Chondrocyte (in vitro differentiated cells): ENCODE measurements at places on chromosomes 4 and X.

DNA sequence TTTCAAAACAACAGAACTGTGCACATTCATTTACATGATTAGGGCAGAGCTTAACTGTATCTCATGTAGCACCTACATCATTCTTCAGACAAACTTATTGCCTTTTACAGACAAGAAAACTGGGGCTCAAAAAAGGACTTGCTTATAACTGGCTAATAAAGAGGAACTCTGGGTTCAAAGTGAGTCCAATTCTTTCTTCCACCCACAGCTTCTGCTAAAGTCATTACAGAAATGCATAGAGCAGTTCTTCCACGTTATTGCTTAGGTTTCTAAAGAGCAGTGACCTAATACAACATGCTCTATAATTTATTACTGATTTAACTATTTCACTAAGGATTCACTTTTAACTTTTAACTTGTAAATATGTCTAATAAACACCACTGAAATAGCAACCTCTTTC lies 60.6 kb downstream of the ELOVL6 start:
- DNase-seq, result no peak

DNA sequence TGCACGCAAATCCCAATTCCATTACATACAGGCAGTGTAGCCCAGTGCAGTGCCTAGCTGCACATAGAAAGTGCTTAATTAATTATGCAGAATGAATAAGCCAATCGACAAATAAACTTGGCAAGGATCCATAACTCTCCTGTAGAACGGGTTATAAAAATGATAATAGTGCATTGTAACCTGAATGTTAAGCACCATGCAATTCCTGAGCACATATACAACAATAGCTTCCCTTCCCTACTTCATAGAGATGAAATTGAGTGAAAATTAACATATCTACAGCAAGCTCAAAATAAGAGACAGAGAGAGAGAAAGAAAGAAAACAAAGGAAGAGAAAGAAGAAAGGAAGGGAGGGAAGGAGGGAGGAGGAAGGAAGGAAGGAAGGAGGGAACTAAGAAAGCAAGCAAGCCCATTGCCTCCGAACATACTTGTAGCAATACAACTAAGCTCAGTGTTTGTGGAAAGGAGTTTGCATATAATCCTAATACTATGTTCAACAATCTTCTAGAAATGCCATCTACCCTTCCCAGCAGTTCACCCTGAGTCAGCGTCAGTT lies 1074.0 kb upstream of the LCORL start:
- no peak for DNase-seq

DNA sequence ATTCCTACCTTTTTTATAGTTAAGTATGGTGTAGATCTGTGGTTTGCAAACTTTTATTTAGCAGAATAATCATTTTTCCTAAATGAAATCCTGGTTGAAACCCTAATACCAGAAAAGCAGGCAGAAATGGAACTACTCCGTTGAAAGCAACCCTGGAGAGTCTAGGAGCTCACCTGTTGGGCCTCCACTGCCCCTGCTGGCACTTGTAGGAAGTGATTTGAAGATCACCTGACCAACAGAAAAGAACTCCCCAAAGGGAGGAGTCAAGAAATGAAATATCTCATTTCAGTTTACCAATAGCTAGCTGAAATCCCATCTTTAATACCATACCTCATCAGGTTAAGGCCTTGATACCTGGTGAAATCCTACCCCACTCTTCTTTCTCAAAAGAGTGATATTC lies 277.1 kb downstream of the KLHL13 start:
- no peak for DNase-seq

- DNase-seq, result no peak
Measured at GRCh38 chr4:22473268-22473667, 42.6 kb downstream of the ADGRA3 start.

GRCh38 chrX:129478516-129478915 lies 44.8 kb downstream of the SMARCA1 start:
- DNase-seq, result no peak

DNA sequence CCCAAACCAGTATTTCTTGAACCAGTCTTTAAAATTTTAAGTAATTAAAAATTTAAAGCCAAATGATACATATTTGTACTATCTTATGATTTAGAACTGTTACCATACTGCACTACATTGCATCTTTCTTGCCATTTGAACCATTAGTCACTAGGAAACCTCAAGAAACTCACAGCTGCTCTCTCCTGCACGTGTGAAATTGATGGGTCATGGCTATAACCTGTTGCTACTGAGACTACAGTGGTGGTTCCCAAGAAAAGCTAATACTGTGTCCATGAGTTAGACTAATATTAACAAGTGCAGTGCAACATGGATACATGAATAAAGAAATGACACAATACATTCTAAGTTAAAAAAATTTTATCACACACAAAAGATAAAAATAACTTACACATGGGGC lies 88.4 kb downstream of the PDE5A start:
- DNase-seq, result no peak

DNA sequence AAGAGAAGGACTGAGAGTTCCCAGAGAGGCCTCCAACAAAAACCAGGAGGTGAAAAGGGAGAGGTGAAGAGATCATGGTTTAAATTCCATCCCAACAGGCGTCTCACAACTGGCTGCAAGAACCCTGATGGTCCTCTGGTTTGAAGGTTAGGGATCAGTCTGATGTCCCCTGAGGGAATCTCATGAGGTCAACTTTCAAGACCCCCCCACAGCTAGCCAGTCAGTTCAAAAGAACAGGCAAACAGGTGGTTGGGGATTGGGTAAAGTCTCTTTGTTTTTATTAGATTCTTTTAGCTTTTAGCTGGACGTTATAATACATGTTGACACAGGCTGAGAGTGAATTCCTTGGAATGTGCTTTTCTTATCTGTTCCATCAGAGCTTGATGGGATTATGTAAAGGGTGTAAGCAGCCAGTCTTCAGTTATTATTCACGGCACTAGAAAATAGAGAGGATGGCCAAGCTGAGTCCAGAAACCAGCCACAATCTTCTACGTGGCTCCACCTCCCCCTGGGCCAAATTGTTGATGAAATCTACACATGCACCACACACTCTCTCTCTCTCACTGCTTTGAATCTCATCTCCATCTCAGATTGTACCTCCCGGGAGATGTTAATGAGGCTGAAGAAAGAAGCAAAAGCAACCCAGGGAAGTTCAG lies 20.8 kb downstream of the ENPP6 start:
- no peak for DNase-seq

GRCh38 chr4:153274967-153275366 lies 69.5 kb upstream of the MND1 start:
- DNase-seq, result no peak

- no peak for DNase-seq
Measured at GRCh38 chrX:24148535-24149350, 786 bp upstream of the ZFX start.

DNA sequence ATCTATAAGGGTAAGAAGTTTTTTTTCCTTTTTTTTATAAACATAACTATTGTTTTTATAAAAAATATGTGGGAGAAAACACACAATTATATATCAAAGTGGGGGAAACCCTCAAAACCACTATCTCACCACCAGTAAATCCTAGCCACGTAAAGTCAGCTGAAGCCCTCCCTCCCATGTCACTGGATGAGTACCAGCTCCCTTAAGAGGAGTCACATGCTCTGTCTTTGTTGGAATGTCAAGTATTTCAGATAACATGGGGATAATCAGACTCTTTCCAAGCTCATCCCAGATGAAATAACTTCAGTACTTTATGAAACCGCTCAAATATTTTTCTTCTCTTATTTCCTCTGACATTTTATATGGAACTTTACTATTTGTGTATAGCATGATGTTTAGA lies 2.4 kb downstream of the MYOZ2 start:
- DNase-seq, result no peak

- no peak for DNase-seq
Measured at GRCh38 chrX:43386875-43387274, 269.2 kb upstream of the MAOA start.

DNA sequence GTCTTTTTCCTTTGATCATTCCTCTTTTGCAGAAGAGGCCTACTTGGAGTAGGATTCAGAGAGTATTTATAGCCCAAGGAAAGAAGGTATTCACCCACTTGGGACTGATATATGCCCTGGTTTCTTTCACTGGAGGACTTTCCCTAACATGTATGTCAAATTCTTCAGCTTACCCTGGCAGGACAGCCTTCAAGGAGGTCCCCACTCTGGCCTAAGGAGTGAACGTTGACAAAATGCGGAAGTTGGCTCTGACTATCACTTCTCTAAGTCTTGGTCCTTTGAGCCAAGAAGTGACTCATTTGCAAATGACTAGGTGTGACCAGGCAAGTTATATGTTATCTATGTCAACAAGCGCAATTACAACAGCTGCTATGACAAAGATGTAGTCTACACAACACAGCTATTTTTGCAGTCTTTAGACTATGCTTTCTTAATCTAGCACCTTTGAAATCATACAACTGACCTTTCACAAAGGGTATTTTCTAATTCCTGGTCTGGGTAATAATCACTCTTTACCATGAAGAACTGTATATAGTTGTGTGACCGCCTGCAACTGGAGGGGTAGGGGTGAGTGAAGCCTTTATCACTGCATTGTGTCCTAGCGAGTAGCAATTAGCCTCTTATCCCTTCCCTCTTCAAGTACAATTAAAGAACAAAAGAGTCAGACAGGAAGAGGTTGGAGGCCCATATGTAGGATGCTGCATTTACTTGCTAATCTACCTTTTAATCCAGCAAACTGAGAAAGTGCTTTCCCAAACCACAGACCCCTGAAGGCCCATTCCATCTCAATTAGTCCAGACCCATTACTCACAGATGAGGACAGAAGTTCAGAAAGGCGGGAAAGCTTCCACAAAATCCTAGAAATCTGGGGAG lies 50.1 kb downstream of the RASGEF1B start:
- no peak for DNase-seq

DNA sequence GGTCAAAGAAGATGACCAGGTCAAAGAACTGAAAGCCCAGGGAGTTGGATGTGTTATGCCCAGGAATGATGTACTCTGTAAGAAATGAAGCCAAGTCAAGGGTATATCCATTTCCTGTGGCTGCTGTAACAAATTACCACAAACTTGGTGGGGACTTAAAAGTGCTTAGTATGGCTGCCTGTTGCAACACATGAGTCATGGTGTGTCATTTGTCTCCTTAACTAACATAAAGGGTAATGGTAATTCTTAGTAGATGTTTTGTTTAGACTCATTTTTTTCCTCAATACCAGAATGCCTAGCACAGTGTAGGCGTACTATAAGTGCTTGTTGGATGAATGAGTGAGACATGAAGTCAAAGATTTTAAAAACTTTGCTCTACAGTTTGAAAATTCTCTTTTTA lies 45.7 kb downstream of the SYTL5 start:
- DNase-seq, result no peak

DNA sequence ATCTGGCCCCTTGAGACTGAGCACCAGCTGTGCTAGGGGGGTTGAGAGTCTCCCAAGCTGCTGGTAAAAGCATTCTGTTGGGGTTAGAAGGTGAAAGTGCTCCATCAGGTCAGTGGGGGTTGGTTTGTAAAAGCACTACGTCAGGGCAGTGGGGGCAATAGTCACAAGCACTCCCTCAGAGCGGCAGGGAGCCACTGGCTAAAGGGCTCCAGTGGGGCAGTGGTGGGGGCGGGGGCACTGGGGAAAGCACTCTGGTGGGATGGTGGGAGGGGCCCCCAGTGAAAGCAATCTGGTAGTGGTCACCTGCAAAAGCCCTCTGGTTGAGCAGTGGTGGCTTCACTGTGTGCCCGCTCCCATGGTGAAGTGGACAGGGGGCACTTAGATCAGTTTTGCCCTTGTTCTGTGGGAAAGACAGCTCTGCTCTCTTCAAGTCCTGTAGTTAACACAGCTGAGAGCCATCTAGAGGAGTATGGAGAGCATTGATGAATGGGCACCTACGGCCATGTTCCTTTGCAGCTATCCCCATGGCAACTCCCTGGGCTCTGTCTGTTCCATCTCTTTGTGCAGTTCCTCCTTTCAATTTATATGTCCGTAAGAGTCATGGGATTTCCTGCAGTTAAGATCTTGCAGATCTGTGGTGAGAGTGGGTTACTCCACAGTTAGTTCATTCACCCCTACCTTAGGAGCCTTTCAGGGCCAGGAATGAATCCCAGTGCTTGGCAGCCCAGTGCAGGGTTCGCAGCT lies 106.4 kb downstream of the SH3BGRL start:
- no peak for DNase-seq

DNA sequence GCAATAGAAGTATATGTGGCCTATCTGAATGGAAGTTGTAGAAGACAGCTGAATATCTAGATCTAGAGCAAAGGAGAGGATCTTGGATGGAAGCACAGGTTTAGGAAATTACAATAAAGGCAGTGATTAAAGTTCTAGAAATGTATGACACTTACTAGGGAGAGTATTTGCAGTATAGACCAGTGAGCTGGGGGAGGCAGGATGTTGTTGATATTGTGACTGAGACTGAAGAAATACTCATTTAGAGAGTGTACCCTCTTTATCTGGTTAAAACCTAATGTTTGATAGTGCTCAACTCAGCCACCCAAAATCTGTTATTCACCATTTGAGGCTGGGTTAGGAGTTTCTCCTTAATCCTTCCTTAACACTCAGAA lies 439.5 kb downstream of the GRXCR1 start:
- no peak for DNase-seq

- no peak for DNase-seq
Measured at GRCh38 chr4:183097231-183098018, 1.6 kb upstream of the WWC2 start.

- no peak for DNase-seq
Measured at GRCh38 chr4:41475402-41475801, 62.6 kb upstream of the LIMCH1 start.

DNA sequence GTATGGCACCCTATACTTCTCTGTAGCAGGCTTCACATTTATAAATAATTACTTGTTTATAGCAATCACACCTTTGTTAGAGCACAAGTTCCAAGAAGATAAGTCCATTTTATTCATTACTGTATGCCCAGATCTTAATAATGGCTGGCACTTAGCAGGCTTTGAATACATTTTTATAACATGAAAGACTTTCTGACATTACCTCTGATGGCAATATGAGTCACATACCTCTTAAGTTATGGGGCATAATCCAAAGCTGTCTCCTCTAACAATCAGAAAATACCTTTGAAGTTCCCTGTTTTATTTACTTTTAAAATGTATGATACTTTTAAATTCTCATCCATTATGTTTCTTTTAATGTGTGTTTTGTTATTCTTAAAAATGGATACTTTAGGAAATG lies 12.2 kb downstream of the SCRG1 start:
- no peak for DNase-seq

DNA sequence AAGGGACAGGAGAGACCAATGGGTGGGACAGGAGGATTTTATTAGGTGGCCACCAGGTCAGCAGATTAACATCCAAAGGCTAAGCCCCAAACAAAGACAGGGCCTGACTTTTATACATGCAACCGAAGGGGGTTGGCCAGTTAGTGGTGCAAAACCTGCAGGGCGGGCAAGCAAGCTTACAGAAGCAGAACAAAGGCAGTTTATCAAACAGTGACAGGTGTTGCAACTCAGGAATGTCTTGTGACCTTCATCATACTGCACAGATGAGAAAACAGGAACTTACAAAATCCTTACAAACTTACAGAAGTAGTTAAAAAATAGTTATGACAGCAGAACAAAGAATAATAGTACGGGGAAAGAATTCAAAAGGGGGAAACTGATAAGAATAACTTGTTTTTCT lies 708.1 kb downstream of the GLUD2 start:
- no peak for DNase-seq

GRCh38 chr4:90128961-90129495 lies 1.8 kb downstream of the CCSER1 start:
- no peak for DNase-seq

- DNase-seq, result no peak
Measured at GRCh38 chr4:6049278-6049677, 31.0 kb upstream of the C4orf50 start.

- no peak for DNase-seq
Measured at GRCh38 chr4:109499513-109499912, 60.5 kb upstream of the MCUB start.
